Hippocampal formation (tissue), 2 donors: ENCODE measurements at places on chromosomes 4 and X.

- no peak for DNase-seq
Observed at GRCh38 chr4:99078336-99078735, 10.3 kb downstream of the ADH5 start.

- DNase-seq: no peak
Observed at GRCh38 chr4:139245590-139245989, 34.4 kb downstream of the MGARP start.

- DNase-seq: peak; percentile 97
Observed at GRCh38 chr4:53365486-53366300, at the start of gene SCFD2. Gene SCFD2, minus strand, starts transcription at chr4:53366061.

DNA sequence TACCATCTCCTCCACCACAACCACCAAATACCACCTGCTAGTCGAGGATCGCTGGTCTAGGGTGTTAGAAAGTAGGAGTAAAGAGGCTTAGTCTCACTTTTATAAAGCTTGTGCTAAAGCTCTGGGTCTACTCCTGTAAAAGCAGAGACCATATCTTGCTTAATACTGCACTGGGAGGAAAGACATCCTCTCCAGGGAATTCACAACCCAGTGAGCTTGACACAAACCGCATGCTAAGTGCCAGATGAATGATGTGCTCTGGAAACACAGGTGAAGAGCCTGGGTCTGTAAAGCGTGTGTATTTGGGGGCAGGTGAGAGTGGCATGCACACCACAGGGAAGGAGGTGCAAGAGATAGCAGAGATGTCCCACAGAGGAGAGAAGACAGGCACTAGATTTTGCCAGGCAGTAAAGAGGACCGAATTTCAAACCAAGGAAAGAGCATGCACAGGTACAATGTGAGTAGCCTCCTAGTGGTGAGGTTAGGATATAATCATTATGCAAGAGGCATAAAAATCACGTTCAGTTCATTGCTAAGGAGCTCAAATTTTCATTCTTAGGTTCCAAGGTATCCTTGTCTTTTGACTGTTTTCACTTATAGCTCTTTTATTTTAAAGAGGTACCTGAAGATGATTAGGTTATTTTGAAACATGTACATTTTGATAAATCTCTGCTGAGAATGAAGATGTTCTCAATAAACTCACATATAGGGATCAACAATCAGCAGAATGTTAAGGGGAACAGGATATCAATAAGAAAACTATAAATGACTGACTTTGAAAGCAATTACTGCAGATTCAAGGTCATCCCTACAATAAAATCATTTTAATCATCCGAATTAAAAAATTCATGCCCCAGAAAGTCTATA is 20.7 kb downstream of the TAPT1 start:
- no peak for DNase-seq

DNA sequence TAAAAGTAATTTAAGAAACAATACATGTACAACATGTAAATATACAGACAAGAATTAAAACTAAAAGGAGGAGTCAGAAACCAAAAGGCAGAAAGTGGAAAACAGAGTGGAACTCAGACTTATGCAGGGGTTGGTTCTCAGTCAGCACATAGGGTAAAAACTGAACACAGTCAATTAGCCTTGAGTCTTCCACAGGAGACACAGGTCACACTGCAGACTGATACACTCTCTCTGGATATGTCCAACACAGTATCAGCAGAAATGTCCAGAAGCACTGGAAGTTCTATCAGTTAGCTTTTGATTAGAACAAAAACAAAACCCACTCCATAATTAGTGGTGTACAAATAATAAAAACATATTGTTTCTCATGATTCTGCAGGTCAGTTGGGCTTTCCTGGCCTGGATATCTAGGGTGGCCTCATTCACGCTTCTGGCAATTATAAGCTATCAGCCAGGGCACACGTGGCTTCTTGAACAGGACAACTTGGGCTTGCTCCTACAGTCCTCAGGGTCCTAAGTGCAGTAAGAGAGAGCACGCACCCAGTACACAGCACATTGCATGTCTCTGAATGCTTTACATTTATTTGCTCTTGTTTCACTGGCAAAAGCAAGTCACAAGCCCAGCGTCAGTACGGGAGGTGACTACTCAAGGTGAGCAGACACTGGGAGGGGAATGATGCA is 21.6 kb downstream of the TEC start:
- no peak for DNase-seq

- DNase-seq: no peak
Observed at GRCh38 chr4:151745481-151746231, 15.2 kb downstream of the GATB start.

DNA sequence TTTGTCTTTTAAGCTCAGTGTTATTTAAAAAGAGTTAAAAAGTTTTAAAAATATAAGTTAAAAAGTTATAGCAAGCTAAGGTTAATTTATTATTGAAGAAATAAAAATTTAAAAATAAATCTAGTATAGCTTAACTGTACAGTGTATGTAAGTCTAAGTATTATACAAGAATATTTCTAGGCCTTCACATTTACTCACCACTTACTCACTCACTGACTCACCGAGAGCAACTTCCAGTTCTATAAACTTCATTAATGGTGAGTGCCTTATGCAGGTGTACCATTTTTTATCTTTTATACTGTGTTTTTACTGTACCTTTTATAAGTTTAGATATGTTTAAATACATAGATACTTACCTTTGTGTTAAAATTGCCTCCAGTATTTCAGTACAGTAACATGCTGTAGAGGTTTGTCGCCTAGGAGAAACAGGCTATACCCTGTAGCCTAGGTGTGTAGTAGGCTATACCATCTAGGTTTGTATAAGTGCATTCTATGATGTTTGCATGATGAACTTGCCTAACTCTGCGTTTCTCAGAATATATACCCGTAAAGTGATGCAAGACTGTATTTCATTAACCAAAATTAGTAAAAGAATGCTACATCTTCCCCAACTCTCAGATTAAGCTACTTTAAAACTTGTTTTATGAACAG is 202.9 kb downstream of the CFAP299 start:
- no peak for DNase-seq

DNA sequence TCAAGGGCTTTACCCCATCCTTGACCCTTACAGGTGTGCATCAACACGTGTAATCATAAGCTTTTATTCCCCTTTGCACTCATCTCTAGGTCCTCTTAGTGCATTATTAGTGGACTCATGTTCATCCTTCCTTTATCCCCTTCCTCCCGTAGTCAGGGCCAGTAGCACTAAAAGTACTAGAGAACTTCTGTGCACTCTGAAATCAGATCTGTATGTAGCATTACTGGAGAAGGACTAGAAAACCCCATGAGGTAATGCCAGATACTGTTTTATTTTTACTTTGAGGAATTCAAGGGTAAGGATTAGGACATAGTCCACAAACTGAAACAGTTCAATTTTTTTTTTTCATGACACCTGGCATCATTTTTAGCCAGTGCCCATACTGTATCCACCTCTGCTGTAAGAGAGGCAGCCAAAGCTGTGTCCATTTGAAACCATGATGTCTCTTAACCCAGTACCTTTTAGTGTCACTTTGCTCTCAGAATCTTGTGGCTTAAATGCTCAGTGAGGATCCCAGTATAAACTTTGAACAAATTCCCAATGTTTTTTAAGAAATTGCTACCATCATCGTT is 134.7 kb downstream of the FNIP2 start:
- no peak for DNase-seq
